Osteoblast (primary cell): ENCODE measurements at places on chromosomes 2 and 18.

GRCh38 chr2:176768185-176768584, 444.4 kb upstream of the HNRNPA3 start:
- DNase-seq = no peak
- no peaks in the 10 kb centered on the region for H3K36me3 ChIP-seq
- H3K27ac ChIP-seq = no peak overlapping the region
- H3K4me3 ChIP-seq = no peak overlapping the region
- no peaks in the 10 kb centered on the region for H3K27me3 ChIP-seq
- H3K4me1 ChIP-seq = no peaks in the 10 kb centered on the region

- no peak overlapping the region for H3K27ac ChIP-seq
- peaks cover 3% of the 10 kb centered on the region for H3K36me3 ChIP-seq
- H3K4me3 ChIP-seq = no peak overlapping the region
- peaks cover 5% of the 10 kb centered on the region for H3K4me1 ChIP-seq
- DNase-seq = no peak
Measured at GRCh38 chr2:44207102-44207501, 38.4 kb downstream of the PPM1B start.

DNA sequence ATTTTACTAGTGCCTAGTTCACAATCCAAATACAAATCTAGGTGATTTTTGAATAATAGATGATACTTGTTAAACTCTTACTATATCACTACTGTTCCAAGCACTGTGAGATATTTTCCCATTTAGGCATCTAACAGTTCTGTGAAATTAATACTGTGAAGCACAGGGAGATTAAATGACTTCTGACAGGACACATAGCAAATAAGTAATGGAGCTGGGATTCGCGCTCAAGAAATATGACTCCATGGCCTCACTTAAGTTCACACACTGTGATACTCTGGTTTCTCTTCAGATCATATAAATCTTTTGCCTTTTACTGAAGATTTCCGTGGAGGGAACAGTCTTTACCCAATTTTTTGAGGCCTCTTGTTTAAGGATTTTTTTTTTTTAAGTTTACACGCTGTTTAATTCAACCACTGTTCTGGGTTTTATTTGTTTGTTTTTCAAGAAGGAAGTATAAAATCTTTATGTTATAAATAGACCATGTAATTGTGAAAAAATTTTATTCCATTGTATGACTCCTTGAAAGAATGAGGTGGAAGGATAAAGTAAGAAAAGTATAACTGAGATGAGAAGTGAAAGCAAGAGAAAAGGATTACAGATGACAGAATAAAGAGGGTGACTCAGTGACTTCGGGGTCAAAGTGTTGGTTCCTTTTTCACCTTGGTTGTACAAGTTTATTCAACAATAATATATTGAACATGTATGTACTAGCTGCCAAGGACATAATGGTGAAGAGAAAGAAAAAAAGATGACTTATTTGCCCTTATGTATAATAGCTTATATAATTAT, 30.2 kb downstream of the RBM45 start:
- H3K36me3 ChIP-seq = no peaks in the 10 kb centered on the region
- no peaks in the 10 kb centered on the region for H3K27me3 ChIP-seq
- no peak for DNase-seq
- no peaks in the 10 kb centered on the region for H3K4me1 ChIP-seq
- no peak overlapping the region for H3K4me3 ChIP-seq

DNA sequence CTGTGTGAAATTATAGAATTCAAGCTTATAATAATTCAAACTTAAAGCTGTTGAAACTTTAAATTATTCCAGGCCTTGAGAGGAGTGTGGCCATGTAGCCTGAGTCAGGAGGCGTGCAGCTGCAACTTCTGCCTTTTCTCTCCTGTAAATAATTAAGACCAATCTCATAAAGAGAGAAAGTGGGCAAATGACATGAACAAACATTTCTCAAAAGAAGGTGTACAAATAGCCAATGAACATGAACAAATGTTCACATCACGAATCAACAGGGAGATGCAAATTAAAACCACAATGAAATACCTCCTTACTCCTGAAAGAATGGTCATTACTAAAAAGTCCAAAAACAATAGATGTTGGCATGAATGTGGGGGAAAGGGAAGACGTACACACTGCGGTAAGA, 149.1 kb upstream of the MYCN start:
- no peak overlapping the region for H3K27ac ChIP-seq
- H3K36me3 ChIP-seq = no peaks in the 10 kb centered on the region
- no peaks in the 10 kb centered on the region for H3K27me3 ChIP-seq
- no peak for DNase-seq
- no peaks in the 10 kb centered on the region for H3K4me1 ChIP-seq
- no peak overlapping the region for H3K4me3 ChIP-seq

GRCh38 chr2:45748239-45748638, 96.8 kb downstream of the PRKCE start:
- H3K4me3 ChIP-seq = no peak overlapping the region
- no peaks in the 10 kb centered on the region for H3K36me3 ChIP-seq
- DNase-seq = no peak
- peaks cover 5% of the 10 kb centered on the region for H3K4me1 ChIP-seq

GRCh38 chr2:45789961-45790723, 138.7 kb downstream of the PRKCE start:
- H3K27ac ChIP-seq = no peak overlapping the region
- no peak overlapping the region for H3K4me3 ChIP-seq
- H3K36me3 ChIP-seq = no peaks in the 10 kb centered on the region
- no peaks in the 10 kb centered on the region for H3K4me1 ChIP-seq
- DNase-seq = no peak

- DNase-seq = no peak
- no peaks in the 10 kb centered on the region for H3K36me3 ChIP-seq
- H3K27ac ChIP-seq = no peak overlapping the region
- peaks cover 13% of the 10 kb centered on the region for H3K4me1 ChIP-seq
- H3K4me3 ChIP-seq = no peak overlapping the region
Measured at GRCh38 chr18:43888598-43888997, 611.3 kb upstream of the SYT4 start.

GRCh38 chr18:37435996-37436395, 129.6 kb downstream of the CELF4 start:
- H3K4me1 ChIP-seq = no peaks in the 10 kb centered on the region
- no peaks in the 10 kb centered on the region for H3K36me3 ChIP-seq
- no peak overlapping the region for H3K27ac ChIP-seq

GRCh38 chr18:21096760-21097159, 14.9 kb downstream of the ROCK1 start:
- no peak overlapping the region for H3K4me3 ChIP-seq
- H3K27me3 ChIP-seq = no peaks in the 10 kb centered on the region
- no peak overlapping the region for H3K27ac ChIP-seq

GRCh38 chr18:30455741-30456140, 586.8 kb downstream of the DSC3 start:
- H3K4me3 ChIP-seq = no peak overlapping the region
- H3K4me1 ChIP-seq = no peaks in the 10 kb centered on the region
- no peaks in the 10 kb centered on the region for H3K36me3 ChIP-seq
- no peaks in the 10 kb centered on the region for H3K27me3 ChIP-seq

DNA sequence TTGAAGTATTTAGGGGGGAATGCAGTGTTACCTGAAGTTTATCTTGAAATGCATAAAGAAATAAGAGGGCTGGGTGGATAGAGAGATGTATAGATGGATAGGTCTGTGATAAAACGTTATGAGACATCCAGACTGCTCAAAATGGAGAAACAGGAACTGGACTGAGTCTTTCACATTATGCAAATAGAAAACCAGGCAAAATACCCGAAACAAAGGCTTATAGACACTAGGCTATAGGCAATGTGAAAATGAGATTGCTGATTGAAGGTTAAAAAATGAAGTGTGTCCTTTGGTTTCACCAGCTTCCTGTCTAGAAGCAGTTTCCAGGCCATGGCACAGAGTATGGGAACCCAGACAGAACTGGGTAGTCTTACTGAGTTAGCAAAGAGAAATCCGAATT, 24.9 kb upstream of the SLC3A1 start:
- peaks cover 3% of the 10 kb centered on the region for H3K27me3 ChIP-seq
- H3K36me3 ChIP-seq = no peaks in the 10 kb centered on the region
- DNase-seq = no peak
- no peak overlapping the region for H3K27ac ChIP-seq

DNA sequence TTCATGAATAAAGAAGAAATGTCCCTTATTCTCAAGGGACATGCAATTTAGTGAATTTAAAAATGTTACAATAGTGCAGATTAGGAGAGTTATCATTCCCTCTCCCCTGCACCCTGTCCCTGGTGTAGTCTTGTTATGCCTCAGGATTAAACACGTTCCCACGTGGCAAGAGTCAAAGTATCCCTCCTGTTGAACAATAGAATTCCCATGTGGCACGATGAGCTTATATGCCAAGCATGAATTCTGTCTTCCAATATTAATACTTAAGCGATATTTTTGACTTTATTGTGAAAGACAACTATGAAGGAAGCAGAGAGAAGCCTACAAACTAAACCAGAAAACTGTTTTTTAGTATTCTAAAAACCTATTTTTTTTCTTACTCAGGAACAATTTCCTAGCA, 36.7 kb upstream of the SPAG16 start:
- no peaks in the 10 kb centered on the region for H3K4me1 ChIP-seq
- no peaks in the 10 kb centered on the region for H3K27me3 ChIP-seq
- no peak for DNase-seq

DNA sequence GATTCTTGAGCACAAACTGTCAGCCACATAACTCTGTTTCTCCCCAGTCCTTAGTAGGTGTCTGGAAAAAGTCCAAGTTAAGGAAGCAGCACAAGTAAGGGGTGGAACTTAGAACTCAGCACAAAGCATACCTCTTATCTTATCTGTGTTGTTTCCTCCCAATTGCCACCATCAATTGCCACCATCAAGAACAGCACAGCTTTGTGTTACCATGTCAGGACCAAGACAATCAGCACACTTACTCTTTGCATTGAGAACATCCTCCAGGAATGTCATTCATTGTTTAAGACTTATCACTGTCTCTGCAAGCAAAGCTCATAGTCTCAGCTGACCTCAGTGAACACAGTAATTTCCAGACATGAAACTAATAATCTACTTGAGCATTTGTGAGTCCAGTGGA, 212.7 kb upstream of the FSHR start:
- DNase-seq = no peak
- no peak overlapping the region for H3K27ac ChIP-seq
- no peaks in the 10 kb centered on the region for H3K27me3 ChIP-seq
- no peak overlapping the region for H3K4me3 ChIP-seq

GRCh38 chr2:46095830-46096229, 201.4 kb upstream of the EPAS1 start:
- H3K36me3 ChIP-seq = no peaks in the 10 kb centered on the region
- no peaks in the 10 kb centered on the region for H3K27me3 ChIP-seq
- no peak overlapping the region for H3K27ac ChIP-seq
- peaks cover 19% of the 10 kb centered on the region for H3K4me1 ChIP-seq

- H3K4me1 ChIP-seq = no peaks in the 10 kb centered on the region
- no peaks in the 10 kb centered on the region for H3K36me3 ChIP-seq
- H3K27me3 ChIP-seq = no peaks in the 10 kb centered on the region
- no peak overlapping the region for H3K27ac ChIP-seq
Measured at GRCh38 chr2:124035001-124035400, 9.9 kb downstream of the CNTNAP5 start.

GRCh38 chr2:144834998-144835633, 315.2 kb upstream of the ZEB2 start:
- DNase-seq = no peak
- H3K36me3 ChIP-seq = no peaks in the 10 kb centered on the region
- no peak overlapping the region for H3K4me3 ChIP-seq
- peaks cover 34% of the 10 kb centered on the region for H3K4me1 ChIP-seq

DNA sequence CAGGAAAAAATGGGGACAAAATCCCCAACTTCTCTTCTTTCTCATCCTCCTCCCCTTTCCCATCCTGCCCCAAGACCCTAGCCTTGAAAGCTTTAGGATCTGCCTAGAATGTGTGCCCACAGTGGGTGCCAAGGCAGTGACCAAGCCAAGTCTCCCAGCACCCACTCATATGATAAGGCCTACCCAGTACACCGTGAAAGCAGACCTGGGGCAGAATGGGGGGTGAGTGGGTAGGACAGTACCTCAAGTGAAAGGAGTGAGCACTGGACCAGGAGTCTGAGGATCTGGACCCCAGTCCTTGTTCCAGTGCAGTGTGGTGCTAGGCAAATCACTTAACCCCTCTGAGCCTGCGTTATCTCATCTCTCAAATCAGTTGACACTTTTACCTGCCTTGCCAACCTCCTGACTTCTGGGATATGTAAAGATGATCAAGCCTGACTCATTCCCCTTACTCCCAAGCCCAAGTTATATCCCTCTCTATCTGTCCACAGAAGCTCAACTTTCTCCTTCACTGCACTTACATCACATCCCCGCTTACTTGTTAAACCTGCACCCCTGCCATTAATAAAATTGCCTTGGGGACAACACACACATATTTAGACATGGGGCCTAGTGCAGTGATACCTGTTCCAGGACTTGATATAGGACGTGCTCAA, 109.7 kb downstream of the ATL2 start:
- peaks cover 14% of the 10 kb centered on the region for H3K4me1 ChIP-seq
- no peaks in the 10 kb centered on the region for H3K27me3 ChIP-seq
- H3K27ac ChIP-seq = no peak overlapping the region

DNA sequence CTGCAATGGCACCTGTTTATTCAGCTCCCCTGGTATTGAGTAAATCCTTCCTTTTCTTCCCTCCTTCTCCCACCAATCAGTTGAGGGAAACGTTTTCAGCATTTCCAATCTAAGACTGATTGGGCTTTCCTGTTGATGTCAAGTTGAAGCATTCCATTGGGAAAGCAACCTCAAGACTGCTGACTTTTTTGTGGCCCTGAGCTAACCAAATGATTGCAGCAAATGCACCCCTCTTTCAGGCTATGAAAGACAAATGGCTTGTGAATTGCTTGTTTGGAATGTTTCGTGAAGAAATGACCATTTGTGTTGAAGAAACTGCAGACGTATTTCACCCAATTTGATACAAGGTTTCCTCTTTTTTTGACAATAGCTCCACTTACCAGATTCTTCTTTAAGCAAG, 303.5 kb downstream of the EPHA4 start:
- H3K4me3 ChIP-seq = no peak overlapping the region
- H3K4me1 ChIP-seq = no peaks in the 10 kb centered on the region
- DNase-seq = no peak
- H3K36me3 ChIP-seq = no peaks in the 10 kb centered on the region
- H3K27me3 ChIP-seq = no peaks in the 10 kb centered on the region

DNA sequence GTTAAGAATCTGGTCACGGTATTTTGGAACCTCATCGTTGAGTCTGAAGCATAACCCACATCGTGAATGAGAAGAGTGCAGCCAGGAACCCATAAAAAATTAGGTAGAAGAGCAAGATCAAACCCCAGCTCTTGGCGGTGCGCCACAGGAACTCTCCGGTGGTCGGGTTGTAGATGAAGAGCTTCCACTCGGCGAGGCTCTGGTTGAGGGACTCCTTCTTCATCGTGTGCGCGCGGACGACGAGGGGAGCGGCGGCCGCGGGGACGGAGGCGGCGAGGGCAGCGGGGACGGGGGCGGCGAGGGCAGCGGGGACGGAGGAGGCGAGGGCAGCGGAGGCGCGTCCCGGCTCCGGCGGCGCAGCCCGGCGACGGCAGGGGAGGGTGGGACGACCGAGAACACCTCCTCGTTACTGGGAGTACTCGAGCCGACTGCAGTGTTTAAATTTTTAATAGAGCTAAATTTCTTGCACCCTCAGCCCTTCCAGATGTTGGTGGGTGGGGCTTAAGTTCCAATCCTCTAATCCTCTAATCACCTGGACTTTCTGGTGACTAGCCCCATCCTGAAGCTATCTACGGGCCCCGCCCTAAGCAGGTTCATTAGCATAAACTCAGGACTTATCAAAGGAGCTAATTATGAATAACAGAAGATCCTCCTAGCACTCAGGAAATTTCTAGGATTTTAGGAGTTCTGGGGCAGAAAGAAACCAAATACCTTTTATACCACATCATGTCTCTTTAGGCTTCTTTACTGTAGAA, 20.4 kb upstream of the PAPOLG start:
- H3K36me3 ChIP-seq = no peaks in the 10 kb centered on the region
- H3K27ac ChIP-seq = no peak overlapping the region
- peak overlapping the region; percentile 64 for H3K4me3 ChIP-seq
- H3K27me3 ChIP-seq = peaks cover 22% of the 10 kb centered on the region
